ENCODE measurements at places on chromosomes 7 and 10. TPM values are rescaled to one million over a fixed set of nuclear protein-coding genes. Genes with fewer than 3 reads are reported as not detected.

Gene VAX1
- 0.23 TPM for polyA plus RNA-seq

Gene GIMAP7
- not detected for polyA plus RNA-seq

Gene VPS37D
- 3.3 TPM for polyA plus RNA-seq

Gene PPIF
- 43.4 TPM for polyA plus RNA-seq

Gene CPVL
- not detected for polyA plus RNA-seq

Gene STRIP2
- polyA plus RNA-seq, result 2.0 TPM

Gene SVIL
- 5.1 TPM for polyA plus RNA-seq

Gene LIMK1
- polyA plus RNA-seq, result 45.7 TPM

Gene SFRP5
- not detected for polyA plus RNA-seq

Gene RBP3
- polyA plus RNA-seq, result not detected

Gene GDF2
- polyA plus RNA-seq, result not detected

Gene SPDYE9
- polyA plus RNA-seq, result not detected

Gene CELF2
- polyA plus RNA-seq, result 8.8 TPM

Gene MRPL32
- 44.5 TPM for polyA plus RNA-seq

Gene PPP1R9A
- polyA plus RNA-seq, result 0.16 TPM

Gene HEPACAM2
- not detected for polyA plus RNA-seq

DNA sequence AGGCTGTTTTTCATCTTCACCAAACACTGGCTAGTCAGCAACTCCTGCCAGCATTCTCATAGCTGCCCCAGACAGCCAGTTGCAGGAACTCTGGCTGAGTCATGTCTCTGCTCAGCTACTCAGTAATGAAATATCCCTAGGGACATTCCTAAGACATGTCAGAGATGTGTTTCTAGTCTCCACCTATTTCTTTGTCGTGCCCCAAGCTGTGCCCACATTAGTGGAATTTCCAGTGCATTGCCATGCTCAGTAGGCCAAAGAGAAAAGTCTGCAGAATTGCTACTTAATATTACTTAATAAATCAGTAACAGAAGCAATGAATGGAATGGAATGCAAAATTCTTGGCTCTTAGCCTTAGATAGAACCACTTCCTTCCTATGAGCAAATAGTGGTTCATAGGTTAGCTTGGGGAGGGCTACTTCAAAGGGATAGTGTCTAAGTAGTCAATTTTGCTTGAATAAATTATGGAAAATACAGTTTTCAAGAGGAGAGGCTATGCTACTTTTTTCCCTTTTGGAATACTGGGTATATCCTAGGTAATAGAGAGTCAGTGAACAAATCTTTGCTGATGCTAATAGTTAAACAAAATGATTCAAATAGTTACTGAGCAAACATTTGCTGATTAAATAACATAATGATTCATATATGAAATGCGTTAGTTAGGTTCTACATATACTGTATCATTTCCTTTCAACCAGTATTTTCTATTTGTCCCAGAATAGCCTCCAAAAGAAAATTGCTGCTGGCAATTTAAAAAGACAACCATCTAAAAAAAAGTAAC is 23.6 kb upstream of the SEMA3C start:
- peak; percentile 92 for DNase-seq

DNA sequence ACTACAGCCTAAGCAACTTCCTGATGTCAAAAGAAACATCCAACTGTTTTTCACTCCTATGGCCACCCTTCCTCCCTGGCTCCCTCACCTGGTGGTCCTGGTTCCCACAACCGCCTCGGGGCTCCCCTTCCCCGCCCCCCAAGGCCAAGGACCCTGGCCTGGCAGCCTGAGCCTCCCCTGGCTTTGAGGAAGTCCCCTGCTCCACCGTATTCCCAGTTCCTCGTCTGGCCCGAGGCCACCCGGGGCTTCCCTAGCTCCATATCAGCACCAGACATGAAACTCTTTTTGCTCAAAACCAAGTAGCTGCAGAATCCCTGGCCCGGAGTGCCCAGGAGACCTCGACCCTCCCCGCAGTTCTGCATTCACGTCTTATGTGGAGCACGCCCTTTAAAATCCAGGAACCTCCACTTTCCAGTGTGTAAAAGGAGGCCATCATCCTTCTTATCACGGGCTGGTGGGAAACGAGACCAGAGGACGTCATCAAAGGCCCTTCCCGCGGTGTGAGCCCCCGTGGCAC is 82.9 kb downstream of the PRKAG2 start:
- no peak for DNase-seq

- no peak for DNase-seq
Observed at GRCh38 chr7:94823947-94824346, 83.4 kb upstream of the PPP1R9A start.

DNA sequence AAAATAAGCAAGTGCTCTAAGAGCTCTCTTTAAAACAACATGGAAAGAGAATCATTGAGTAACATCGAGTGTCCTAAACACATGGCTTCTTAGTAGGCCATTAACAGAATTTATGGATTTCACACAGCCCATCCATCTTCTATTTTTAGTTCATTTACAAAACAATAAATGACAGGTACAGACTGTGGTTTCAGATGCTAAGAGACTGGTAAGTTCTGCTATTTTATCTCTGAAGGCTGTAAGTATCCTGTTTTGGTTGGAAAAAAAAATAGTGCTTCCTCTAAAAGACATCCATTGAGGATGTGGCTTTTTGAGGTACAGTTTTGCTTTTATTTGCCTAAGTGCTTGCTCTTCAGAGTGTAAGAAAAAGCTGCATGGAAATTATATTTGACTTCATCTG is 27.4 kb upstream of the GNAI1 start:
- no peak for DNase-seq

DNA sequence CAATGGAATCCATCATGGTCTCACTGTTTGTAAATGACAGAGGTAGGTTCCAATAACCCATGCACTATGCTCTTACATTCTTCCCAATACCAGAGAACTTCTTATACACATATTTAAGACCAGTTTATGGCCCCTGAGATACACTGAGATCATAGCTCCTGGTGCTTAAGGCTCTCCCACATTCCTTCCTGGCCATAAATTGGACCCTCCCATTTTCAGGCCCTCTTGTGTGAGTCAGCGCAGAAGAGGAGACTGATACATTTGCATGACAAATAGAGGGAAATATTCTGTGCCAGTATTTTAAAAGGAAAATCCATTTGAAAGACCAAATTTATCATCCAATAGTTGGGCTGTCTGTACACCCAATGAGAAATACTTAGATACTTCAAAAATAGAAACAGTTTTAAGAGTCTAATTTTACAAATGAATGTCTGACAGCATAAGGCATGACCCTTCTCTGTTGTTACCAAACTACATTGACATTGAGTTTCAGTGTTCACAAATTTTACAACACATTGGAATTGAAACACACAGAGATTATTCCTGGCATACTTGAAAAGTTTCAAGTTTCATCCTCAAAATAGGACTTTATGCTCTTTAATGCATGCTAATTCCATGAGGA is 35.3 kb downstream of the SLC16A9 start:
- DNase-seq, result peak; percentile 3

DNA sequence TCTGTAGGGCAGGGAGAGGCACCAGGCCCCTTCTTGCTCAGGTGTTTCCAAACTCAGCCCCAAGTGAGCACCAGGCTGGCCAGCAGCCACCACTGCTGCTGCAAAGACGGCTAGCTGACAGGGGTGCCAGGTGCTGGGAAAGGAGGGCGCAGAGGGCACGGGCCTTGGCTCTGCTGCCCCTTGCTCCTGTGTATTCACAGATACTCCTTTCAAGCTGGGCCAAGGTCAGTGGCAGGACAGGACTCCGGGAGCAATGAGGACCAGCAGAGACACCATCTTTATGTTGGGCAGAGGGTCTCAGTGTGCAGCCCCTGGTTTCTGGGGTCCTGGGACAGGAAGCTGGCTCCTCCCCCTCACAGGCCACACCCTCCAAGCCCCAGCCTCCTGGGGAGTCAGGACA is 110.1 kb downstream of the SMURF1 start:
- DNase-seq, result no peak

DNA sequence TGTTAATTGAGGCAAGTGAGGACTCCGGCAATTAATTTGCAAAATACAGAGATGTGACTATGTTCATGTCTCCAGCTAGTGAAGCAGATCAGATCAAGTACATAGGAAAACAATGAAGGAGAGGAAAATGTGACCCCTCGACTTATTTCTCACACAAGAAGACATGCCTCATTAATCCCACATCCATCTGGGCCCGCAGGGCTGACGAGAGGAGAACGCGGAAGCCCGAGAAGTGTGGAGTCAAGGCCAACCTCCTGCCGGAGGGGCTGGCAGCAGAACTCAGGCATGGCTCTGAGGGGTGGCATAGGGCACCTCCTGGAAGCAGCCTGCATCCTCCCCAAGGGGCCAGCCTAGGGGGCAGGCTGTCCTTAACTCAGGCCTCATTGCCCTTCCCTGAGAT is 54.4 kb downstream of the ZNF503 start:
- no peak for DNase-seq

DNA sequence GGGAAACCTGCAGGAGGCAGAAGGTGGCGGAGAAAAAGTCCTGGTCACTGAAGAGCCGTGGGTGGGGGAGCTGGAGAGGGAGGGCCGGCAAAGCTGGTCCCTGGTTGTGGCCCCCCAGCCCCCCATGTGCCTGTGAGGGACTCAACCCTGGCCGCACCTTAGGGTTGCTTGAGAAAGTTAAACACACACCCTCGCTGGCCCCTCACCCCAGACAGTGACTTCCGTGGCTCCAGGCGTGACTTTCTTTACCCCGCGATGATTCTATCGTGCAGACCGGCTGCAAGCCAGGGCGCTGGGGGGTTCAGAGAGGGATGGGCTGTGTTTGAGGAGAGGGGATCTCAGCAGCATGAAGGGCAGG is 447.6 kb upstream of the FOXK1 start:
- DNase-seq, result no peak

DNA sequence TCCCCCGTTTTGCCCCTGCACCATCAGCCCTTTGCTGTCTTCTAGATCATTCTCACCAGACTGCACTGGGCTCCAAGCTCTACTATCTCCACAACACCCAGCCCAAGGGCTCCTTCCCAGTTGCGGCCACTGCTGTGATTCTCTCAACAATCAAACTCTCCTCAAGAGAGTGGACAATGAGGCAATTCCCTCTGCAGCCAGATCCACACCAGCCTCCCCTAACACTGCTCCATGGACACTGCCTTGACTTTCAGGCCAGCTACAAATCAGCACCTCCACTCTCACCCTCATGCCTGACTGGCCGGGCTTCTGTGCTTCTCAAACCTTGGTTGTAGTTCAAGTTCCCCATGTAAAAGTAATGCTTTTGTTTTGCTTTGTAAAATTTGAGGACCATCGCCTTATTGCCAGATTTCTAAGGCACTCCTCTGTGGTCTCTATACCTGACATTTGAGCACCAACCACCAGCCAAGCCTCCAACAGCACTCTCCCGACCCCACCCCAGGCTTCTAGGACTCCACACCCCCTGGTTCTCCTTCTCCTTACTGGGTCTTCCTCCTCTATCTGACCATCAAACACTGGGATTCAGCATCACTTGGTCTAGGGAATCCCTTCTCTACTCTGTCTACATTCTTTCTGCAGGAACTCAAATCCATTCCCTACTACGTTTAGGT is 45.4 kb downstream of the PPIF start:
- DNase-seq, result no peak

- DNase-seq, result no peak
Observed at GRCh38 chr7:69739190-69739589, 140.9 kb downstream of the AUTS2 start.

DNA sequence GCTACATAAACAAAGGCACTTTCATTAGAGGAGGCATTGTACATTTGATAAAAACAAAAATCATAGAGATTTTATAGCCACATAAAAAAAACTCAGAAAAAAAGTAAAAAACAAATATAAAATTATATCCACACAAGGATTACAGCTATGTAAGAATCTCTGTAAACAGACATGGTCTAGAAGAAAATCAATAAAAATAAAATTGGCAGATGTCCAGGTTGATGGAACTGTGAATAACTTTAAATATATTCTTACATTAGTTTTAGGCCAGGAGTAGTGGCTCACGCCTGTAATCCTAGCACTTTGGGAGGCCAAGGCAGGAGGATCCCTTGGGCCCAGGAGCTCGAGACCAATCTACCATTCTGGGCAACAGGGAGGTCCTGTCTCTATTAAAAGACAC is 19.2 kb downstream of the SLC35B4 start:
- DNase-seq, result no peak

DNA sequence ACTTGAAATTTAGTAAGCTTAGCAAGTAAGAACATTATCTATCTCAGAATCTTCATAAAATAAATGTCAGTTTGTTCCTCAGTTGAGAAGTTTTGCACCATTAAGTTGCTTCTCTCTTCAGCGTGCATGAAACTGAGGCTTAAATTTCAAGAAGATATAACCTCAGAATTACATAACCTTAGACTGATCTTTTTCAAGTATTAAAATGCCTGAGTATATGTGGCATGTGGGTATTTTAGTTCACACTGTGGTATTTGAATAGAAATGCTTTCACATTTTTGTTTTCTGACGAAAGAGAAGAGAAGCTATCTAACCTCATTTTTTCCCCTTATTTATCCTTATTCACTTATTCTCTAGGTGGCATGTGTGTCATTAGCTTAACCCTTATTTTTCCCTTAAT is 104.1 kb downstream of the PHF14 start:
- no peak for DNase-seq

DNA sequence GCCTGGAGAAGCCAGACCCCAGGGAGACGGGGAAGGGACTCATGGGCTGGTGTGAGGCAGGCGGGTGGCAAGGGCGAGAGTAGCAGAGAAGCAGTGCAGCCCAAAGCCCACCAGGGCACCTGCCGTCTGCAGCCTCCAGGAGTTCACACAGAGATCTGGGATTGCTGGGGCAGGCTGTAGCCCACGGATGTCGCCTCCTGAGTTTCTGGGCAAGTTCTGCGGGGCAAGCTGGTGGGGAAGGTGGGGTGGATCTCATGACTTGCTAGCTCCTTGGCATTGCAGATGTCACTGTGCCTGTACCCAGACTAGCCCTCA is 6.0 kb downstream of the ADCK2 start:
- no peak for DNase-seq

DNA sequence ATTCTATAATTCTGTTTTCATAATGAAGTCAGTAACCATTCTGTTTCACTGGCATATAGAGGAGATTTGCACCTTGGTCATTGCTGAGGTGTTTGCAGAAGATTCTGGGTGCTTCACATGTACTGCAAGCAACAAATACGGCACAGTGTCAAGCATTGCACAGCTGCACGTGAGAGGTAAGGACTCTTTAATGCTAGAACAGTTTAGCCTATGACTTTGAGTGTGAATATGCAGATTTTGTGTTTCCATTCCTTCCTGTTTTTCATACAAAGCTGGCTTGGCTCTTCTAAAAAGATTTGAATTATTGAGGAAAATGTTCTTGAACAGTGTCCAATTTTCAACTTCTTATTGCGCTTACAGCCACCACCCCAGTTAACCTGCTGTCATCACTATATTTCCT is 56.4 kb downstream of the MYPN start:
- DNase-seq, result no peak

DNA sequence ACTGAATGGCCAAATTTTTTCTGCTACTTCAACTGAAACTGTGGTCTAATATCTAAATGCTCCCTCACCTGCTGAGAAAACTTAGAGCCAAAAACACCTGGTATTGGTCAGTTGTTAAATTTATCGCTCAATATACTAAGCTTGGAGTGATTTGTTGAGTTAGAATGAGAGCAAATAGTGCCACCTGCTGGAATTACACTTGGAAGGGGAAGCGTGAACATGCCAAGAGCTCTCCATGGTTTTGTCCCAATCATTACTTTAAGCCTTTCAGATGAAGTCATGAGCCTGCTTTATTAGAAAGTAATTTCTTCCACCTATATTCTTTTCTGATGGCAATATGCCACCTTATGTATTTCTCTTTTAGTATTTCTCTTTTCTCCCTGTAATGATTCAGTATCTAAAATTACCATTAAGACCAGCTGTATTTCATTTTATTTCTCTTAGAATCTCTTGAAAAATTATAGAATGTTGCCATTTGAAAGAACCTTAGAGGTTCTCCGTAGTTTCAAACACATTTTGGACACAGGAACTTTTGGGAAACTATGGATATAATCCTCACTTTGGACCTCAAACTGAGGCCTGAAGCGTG is 447.8 kb upstream of the C7orf33 start:
- DNase-seq, result no peak

- no peak for DNase-seq
Observed at GRCh38 chr10:19857876-19858275, 41.6 kb downstream of the PLXDC2 start.
